ENCODE measurements at places on chromosomes 12 and 14.

DNA sequence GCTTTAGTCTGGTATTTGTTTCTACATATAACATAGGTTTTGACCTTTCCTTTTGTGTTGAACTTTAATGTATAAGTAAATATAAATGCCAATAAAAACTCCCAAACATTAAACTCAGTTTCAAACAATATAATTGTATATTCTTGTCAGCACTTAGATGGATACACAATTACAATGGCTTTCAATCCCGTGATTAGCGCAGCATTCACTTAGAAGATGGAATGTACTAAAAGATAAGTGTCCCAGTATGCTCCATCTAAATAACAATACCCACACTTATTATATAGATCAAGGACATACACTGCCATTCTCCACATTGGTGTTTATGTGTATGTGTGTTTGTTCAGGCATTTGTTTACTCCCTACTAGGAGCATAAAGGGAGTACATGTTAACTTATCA lies 193.1 kb downstream of the SOX5 start:
- no peak for DNase-seq

GRCh38 chr14:51039252-51039651 lies 55.7 kb downstream of the TRIM9 start:
- DNase-seq, result no peak

DNA sequence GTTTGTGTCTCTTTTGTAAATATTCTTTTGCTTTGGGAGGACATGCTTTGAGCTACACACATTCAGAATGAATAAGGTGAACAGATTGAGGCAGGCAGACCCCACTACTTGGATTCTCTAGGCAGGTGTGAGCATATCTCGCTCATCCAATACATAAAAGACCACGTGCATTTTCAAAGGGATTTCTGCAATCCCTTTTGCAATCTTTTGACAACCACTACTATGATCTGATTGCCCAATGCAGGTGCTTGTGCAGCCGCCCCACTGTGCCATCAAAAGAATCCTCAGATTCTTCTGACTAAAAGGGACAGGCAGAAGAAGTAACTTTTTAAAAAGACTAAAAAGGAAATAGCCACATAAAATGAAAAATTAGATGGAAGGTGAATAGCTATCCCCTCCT lies 341.4 kb downstream of the BMP4 start:
- no peak for DNase-seq

- DNase-seq, result no peak
Observed at GRCh38 chr14:99889268-99889667, 96.1 kb downstream of the EML1 start.

DNA sequence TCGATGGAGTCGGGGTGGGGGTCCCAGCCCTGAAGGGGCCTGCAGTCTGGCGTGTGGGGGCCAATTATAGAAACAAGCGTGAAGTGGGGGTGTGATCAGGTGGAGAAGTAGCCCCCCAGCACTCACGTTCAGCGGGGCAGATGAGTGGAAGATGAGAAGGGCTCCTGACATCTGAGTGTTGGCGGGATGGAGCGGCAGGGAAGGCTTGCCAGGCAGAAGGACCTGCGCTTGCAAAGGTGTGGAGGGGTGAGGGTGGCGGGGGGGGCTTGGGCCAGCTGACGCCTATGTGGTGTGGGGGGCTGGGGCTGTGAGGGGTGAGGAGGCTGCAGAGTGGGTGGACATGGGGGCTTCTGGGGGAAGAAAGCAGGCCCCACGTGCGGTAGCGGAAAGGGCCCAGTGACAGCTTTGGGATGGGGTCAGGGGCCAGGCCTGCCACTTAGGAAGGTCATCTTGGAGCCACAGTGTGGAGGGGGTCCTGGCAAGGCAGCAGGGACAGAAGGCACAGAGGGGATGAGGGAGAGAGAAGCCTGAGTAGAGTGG lies 22.2 kb upstream of the BEGAIN start:
- no peak for DNase-seq

GRCh38 chr14:89672636-89673511 lies 255.8 kb upstream of the FOXN3 start:
- DNase-seq, result no peak

DNA sequence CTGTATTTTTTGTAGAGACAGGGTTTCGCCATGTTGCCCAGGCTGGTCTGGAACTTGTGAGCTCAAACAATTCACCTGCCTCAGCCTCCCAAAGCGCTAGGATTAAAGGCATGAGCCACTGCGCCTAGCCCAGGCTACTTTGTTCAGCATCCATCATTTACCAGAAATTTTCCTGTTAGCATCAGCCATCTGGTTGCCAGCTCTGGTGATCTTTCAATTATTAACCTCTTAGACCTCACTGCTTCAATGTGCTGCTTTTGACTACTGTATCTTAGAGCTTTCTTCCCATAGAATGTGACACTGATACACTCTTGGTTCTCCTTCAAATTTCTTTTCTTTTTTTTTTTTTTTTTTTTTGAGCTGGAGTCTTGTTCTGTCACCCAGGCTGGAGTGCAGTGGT lies 5.4 kb upstream of the AMHR2 start:
- DNase-seq, result no peak

- DNase-seq, result peak; percentile 8
Observed at GRCh38 chr14:88013750-88014349, 8.9 kb downstream of the GPR65 start.

GRCh38 chr14:47746986-47747385 lies 71.6 kb upstream of the MDGA2 start:
- no peak for DNase-seq

DNA sequence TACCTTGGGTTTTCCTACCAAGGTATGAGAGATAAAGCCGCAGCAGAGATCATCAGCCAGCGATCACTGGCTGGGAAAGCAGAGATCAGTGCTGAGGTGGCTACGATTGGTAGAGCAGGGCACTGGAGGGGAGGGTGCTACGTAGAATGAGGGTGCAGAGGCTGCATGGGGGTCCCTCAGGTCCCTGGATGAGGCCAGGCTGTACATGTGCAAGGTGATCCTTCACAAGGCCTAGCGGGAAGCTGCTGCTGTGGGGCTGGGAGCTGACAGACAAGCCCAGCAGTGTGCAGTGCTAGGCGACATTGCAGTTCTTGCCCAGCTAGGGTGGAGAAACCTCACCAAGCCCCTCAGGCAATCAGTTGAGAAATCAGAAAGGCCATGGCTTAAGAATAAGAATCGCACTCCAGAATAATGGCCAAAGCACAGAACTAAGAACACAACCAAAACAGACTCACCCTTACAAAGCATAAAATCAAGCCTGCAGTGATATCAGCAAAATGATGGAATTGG lies 37.2 kb upstream of the GPR132 start:
- no peak for DNase-seq

DNA sequence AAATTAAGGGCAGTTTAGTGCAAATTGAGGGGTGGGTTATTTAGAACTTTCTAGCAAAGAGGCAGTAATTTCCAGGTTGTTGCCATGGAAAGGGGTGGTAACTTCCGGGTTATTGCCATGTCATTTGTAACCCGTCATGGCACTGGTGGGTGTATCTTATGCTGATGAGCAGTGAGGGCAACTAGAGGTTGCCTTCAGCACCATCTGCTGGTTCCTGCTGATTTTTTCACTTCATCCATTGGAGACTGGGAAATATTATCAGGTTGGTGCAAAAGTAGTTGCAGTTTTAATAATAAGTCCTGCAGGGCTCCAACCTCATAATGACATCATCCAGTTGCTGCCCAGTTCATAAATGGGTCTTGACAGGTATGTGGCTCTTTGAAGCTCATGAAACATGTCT lies 24.4 kb upstream of the SERPINA4 start:
- no peak for DNase-seq
